ENCODE measurements at places on chromosomes 5 and 9. TPM values are rescaled to one million over a fixed set of nuclear protein-coding genes. Genes with fewer than 3 reads are reported as not detected.

SH3RF2 gene
- 0.94 TPM for total RNA-seq

HEMGN gene
- 34.7 TPM for total RNA-seq

SELENOP gene
- 305 TPM for total RNA-seq

NEURL1B gene
- total RNA-seq, result 8.5 TPM

DPP7 gene
- 29.8 TPM for total RNA-seq

KLF9 gene
- 12.1 TPM for total RNA-seq

ANP32B gene
- total RNA-seq, result 33.2 TPM

INSL4 gene
- total RNA-seq, result not detected

DAB2 gene
- total RNA-seq, result 98.7 TPM

CDH10 gene
- 12.0 TPM for total RNA-seq

SPATA31A3 gene
- total RNA-seq, result not detected

OR13C5 gene
- total RNA-seq, result not detected

FBP2 gene
- 8.0 TPM for total RNA-seq

PCDHGA12 gene
- 10.7 TPM for total RNA-seq

PCDHGA6 gene
- 8.5 TPM for total RNA-seq

FOXI1 gene
- not detected for total RNA-seq

FOXD4L4 gene
- total RNA-seq, result 0.20 TPM

SPATA6L gene
- 7.9 TPM for total RNA-seq

SH3GL2 gene
- total RNA-seq, result 20.1 TPM

CCNI2 gene
- 1.3 TPM for total RNA-seq

OGN gene
- 576 TPM for total RNA-seq

KCNMB1 gene
- total RNA-seq, result 0.30 TPM

C5orf58 gene
- total RNA-seq, result not detected

DND1 gene
- total RNA-seq, result 0.72 TPM

DCAF10 gene
- total RNA-seq, result 19.1 TPM

INSYN2B gene
- 3.9 TPM for total RNA-seq

LCN1 gene
- total RNA-seq, result not detected

NUTM2G gene
- total RNA-seq, result not detected

MCCC2 gene
- total RNA-seq, result 41.1 TPM

PAPPA gene
- total RNA-seq, result 2.5 TPM

PCDHGB2 gene
- 6.7 TPM for total RNA-seq

PTGR1 gene
- total RNA-seq, result 53.1 TPM

UBLCP1 gene
- 32.7 TPM for total RNA-seq

SHISAL2B gene
- 0.30 TPM for total RNA-seq

WNT8A gene
- not detected for total RNA-seq

PCDHA1 gene
- 1.0 TPM for total RNA-seq

FSTL4 gene
- 2.3 TPM for total RNA-seq

MLANA gene
- total RNA-seq, result 1.7 TPM

F2RL1 gene
- total RNA-seq, result 2.3 TPM

FOXD4 gene
- 0.66 TPM for total RNA-seq

ANKRD31 gene
- total RNA-seq, result 0.50 TPM

ADCY2 gene
- total RNA-seq, result 25.4 TPM

FANCG gene
- 15.9 TPM for total RNA-seq

FAM221B gene
- 0.06 TPM for total RNA-seq

NSG2 gene
- 105 TPM for total RNA-seq

FBN2 gene
- total RNA-seq, result 99.7 TPM

MINAR2 gene
- 0.10 TPM for total RNA-seq

PCDHA3 gene
- total RNA-seq, result 8.3 TPM

SPINK6 gene
- total RNA-seq, result not detected

GRIN3A gene
- total RNA-seq, result 8.5 TPM

Measured in spinal cord (tissue), 10 donors.